ENCODE measurements at places on chromosomes 16 and 17.

GRCh38 chr17:28948873-28949184, 2.5 kb downstream of the PHF12 start:
- no peak for DNase-seq

DNA sequence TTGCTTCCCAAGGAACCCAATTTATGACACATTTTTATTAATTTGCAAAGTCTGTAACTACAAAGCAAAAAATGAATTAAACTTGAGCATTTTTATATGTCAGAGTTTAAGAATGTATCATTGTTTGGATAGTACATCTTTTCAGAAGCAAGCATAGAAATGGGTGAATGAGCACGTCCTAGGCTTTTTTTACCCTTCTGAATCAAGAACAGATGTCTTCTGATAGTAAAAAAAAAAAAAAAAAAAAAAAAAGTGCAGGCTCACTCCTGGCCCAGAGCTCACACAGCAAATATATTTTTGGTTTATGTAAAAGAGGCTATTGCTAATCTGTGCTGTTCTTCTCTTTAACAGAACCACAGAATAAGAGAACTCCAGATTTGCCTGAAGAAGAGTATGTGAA, 6.3 kb downstream of the TERF2IP start:
- DNase-seq, result no peak

DNA sequence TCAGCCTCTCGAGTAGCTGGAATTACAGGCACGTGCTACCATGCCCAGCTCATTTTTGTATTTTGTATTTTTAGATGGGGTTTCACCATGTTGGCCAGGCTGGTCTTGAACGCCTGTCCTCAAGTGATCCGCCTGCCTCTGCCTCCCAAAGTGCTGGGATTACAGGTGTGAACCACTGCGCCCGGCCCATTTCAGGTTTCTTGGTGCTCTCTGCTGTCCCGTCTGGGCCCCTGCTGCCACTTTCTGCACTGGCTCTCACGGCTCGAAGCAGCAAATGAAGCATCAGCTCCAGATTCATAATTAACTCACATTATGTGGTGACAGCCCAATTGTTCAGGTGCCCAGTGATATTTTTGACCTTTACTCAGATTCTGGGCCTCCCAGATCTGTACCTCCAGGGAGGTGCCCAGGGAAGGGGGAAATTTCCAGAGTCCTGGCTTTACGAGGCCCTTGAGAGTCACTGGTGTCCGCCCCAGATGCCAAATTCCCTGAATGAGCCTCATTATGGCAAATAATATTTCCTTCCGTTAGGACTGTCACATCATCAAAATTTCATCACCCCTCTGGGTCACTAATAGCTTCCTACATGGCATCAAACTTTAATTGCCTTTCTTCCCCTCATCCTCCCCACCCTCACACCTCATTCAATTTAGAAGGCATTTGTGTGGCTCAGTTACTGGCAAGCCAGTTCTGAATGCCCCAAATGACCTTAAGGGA, 9.0 kb downstream of the SDK2 start:
- no peak for DNase-seq

- DNase-seq, result no peak
Observed at GRCh38 chr16:51553314-51553713, 402.2 kb upstream of the SALL1 start.

DNA sequence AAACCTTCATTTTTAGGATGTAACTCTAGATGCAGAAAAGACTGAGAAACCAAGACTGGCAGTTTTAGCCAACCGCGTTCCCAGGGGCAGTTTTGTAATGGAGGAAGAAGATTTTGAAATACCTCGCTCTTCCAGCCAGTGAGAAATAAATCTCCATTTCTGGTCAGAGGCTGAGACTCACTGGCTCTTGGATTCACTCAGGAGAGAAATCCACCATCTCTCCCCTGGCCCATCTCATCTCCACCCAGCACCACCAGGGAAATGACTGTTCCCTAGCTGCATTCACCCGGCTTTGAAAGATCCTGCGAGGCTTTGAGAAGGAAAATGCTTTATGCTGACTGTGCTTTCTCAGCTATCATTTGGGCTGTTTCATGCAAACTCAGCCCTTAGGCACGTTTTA, 185.2 kb downstream of the SOX9 start:
- DNase-seq, result no peak

DNA sequence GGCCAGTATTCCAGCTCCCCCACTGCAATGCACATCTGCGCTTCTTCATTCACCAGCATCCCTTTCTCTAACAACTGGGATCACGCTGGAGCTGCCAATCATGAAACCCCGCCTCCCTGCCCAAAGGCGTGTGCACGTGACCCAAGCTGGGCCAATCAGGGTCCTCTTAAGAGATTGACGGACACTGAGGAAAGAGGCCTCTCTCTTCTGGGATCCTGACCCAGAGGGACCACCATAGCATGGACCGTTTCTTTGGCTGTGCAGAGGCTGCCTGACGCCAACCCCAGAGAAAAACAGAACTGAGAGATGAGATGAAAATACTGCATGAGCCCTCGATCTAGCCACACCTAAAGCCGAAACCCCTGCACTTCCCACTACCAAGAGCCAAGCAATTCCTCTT, 32.0 kb downstream of the COTL1 start:
- DNase-seq, result no peak

- DNase-seq, result no peak
Observed at GRCh38 chr17:2064520-2064971, 9.6 kb downstream of the HIC1 start.

GRCh38 chr17:30203471-30203981, 32.0 kb downstream of the SLC6A4 start:
- DNase-seq, result no peak

DNA sequence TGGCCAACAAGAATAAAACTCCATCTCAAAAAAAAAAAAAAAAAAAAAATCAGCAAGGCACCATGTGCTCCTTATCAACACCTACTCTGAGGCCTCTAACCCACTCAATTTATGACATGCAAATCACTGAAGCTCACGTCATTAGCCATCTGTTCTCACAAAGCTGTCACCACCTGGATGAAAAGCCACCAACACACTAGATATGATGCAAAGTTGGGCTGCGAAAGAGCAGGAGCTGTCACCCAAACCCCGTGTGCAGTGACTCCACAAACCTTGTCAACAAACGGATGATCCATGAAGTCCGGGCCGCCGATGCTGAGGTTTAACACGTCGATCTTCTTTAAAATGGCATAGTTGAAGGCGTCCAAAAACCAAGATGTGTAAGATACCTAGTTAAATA, 25.3 kb downstream of the MBTPS1 start:
- DNase-seq, result no peak

GRCh38 chr17:8406174-8406573, 8.5 kb upstream of the RNF222 start:
- DNase-seq, result no peak
